Stimulated activated CD4-positive, alpha-beta T cell treated with anti-CD3 and anti-CD28 coated beads, Interleukin-2, amount 100 ng/mL, for 4 hours (primary cell): ENCODE measurements at places on chromosomes 1 and 21.
A peak's percentile ranks its signal among the peaks of the same experiment; 100 is the strongest.

DNA sequence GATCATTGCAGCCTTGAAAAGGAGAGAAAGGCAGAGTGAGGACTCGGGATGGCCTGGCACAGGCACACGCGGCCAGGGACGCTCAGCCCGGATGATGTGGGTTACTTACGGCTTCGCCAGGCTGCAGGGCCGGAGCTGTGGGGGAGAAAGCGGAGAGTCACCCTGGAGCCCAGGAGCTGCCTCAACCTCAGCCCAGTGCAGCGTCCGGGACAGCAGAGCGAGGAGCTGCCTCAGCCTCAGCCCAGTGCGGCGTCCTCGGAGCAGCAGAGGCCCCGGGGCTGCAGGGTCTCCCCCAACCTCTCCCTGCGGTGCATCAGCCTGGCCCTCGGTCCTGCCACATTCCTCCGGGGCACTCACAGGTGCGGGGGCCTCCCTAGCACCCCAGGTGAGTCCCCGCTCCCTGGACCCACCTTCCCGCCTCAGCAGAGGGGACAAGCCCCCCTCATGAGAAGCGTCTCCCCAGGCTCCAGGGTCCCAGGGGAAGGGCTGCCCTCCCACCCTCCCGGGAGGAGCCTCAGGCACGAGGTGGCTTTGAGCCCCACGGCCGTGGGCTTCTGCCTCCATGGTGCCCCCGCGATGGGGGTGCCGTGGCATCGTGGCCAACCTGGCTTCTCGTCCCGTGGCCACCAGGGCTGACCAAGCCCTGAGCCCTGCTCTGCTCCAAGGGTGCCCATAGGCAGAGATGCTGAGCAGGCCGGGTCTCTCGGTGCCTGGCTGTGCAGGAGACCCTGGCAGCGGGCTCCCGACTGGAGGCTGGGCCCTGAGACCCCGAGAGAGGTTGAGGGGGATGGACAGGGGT lies 10.5 kb upstream of the RNF223 start:
- no peak for DNase-seq

DNA sequence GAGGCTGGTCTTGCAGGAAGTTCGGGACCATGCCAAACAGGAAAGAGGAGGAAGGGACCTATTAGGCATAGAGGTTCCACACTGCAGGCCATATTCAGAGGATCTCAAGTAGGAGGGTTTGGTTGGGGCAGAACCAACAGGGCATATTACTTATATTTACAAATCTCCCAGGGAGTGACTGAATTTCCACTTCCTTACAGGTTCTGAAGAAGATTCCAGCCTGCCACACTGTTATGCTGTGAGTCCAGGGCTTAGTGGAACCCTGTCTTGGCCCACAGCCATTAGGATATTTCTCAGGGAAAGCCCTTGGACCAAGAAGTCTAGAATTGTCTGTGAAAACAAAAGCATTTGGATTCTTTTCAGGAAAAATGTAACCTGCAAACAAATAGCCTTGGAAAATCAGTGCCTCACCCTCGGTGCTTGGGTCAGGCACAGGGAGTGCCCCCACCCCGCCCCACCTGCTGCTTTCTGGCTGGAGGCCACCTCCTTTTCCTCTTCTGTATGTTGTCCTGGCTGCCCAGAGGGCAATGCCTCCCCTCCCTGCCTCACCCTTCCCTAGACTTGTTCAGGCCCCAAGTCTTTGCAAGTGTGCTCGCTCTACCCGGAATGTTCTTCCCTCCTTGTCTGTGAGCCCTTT lies 41.0 kb upstream of the JUN start:
- no peak for DNase-seq

- DNase-seq, result no peak
These were observed 296.8 kb downstream of the TPR start for GRCh38 chr1:186078245-186078644.

- DNase-seq, result no peak
These were observed 71.0 kb downstream of the FOXD2 start for GRCh38 chr1:47508702-47509431.

DNA sequence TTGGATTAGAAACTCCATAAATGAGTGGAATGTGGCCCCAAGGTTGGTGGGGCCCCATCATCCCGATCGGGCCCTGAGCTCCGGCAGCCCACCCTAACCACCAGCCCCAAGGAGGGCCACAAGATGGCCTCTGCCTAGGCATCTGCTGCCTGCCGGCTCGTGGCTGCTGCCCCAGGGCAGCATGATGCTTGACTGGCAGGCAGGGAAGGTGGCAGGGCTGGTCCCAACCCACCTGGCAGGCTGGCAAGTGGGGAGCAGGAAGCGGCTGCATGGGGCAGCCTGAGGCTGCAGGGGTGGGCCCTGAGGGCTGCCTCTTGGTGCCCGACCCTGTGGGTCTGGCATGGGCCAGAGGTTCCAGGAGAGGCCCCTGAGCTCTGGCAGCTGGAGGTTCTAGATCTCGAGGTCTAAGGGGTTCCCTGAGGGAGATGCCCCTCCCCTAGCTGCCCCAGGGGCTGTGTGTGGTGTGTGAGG lies 760 bp upstream of the GJC2 start:
- DNase-seq, result no peak

DNA sequence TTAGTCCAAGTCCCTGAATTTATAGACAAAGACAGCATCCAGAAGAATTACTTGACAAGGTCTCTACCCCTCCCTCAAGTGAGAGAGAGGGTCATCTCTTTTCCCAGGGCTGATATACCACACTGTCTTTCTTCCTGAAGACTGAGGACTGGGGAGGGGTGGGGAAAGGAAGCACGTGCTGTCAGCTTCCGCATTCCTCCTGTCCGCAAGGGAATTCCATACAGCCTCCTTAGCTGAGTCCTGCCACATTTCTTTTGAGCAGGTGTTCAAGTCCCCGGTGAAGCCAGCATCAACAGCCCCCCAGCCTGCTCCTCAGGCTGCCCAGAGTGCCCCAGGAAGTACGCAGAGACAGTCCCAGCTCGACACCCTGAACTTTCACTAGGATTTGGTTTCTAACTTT lies 34.2 kb downstream of the PCAT6 start:
- no peak for DNase-seq

DNA sequence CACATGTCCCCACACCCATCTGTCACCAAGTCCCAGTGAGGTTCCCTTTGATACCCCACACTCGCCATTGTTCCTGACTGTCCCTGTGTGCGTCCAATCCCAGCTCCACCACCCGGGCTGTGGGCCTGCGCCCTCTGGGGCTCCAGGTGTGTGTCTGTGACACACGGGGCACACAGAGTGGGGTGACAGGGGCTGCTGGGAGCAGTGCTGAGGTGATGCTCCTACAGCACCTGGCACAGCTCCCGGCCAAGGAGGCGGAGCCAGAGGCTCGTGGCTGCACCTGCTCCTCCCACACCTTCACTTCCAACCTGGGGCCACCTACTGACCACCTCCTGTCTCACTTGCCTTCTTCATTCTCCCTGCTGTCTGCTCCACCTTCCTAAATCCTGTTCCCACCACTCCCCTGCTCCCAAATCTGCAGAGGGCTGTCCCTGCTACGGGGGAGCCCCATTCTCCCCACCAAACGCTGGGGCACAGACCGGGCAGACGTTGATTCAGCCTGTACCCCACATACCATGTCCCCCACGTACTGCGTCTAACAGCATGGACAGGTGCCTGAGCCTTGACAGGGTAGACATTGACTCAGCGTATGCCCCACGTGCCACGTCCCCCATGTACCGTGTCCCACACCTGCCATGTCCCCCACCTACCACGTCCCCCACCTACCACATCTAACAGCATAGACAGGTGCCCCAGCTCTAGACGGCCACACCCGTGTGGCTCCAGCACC lies 16.4 kb downstream of the WDR4 start:
- no peak for DNase-seq

DNA sequence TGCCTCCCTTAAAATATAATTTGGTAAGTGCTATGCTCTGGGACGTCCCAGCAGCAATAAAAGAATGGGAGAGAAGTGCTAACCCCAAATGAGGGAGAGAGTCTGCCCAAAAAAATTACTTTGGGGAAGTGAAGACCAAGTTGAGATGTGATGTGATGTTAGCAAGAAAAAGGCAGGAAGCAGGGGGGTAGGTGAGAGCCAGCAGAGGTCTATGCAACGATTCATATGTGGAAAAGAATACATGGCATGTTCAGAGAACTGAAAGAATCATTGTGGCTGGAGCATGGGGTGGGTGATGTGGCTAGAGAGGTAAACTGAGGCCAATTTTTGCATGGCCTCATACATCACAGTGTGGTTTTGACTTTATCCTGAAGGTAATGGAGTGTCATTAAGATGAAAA lies 5.6 kb upstream of the CTPS1 start:
- no peak for DNase-seq

DNA sequence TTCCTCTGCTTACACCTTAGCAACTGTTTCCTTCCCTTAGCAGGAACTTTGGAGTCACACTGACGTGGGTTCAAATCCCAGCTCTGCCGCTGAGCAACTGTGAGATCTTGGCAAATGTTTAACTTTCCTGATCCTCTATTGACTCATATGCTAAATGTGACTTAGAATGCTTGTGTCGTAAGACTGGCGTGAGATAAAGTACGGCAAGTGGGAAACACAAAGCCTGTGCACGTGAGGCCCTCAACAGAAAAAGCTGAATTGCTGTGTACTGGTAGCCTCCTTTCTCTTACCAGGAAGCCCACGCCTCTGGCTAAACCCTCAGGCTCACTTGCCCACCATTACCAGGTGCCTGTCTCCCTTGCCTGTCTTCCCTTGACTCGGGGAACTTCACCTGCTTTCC lies 135.4 kb upstream of the TNR start:
- DNase-seq, result no peak

GRCh38 chr1:92993581-92993980 lies 32.3 kb upstream of the DIPK1A start:
- DNase-seq, result no peak

- DNase-seq, result no peak
These were observed 4.0 kb downstream of the CASQ2 start for GRCh38 chr1:115764541-115764940.

- no peak for DNase-seq
These were observed 513 bp downstream of the MGST3 start for GRCh38 chr1:165631342-165632151.

- no peak for DNase-seq
These were observed 150.6 kb downstream of the RWDD3 start for GRCh38 chr1:95384567-95384966.

DNA sequence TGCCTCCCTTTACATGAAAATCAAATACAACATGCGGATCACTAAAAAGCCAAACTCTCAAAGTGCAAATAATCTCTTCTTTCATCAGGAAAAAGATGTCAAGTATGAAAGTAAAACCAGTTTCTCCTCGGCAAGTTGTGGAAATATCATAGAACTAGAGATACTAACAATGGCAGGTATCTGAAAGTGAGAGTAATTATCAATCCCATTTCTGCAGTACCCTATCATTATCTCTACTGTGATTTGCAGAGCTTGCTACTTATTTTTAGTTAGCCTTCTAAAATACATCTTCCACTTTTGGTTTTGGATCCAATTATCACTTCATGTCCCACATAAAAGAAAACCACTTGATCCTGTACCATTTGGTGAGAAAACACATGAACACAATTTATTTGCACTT lies 3.0 kb downstream of the TP53BP2 start:
- no peak for DNase-seq

- no peak for DNase-seq
These were observed 25.5 kb downstream of the CDC14A start for GRCh38 chr1:100377590-100378361.

GRCh38 chr1:227795732-227796131 lies 19.7 kb upstream of the PRSS38 start:
- no peak for DNase-seq

DNA sequence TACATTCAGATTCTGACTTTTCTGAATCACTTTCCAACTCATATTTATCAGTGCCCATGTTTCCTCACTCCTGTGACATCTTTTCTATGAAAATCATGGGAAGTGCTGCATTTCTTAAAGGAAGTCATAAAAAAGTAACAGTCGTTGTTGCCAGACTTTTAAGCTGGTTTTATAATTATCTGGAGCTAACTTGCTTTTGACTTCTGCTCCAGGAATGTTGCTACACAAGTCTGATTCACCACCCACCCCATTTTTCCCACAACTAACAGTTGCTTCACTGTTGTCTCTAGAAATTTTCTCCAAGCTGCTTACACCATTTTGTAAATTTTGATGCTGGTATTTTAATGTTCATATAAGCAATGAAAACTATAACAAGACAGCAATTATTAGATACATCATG lies 12.2 kb downstream of the FCRLB start:
- no peak for DNase-seq

DNA sequence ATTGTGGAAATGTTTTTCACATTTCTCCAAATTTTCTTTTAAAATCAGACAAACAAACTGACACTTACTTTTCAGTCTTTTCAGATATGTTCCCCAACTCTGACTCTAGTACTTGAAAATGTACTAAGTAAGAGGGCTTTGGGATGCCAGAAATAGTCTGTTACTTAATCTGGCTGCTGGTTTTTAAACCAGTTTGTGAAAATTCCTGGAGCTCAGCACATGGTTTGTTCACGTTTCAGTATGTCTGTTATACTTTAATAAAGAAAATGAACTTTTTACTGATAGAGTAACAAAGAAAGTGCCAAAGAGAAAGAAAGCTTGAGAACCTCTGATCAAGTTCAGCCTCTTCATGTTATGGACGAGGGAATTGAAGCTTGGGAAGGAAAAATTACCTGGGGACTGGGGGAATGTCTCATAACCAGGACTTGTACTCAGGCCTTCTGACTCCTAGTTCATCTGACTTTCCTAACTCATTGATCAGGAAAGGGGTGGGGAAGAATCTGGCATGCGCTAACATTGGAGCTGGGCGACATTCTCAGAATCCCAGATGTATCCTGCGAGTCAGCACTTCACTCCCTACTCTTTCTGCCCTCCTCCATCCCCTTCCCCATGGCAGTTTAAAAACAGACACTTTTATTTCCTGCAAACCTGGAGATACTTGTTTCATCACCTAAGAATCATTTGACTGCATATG lies 30.8 kb upstream of the DNAJC6 start:
- DNase-seq, result no peak

GRCh38 chr1:154935749-154936554 lies 567 bp downstream of the PMVK start:
- DNase-seq, result no peak

- peak; percentile 67 for DNase-seq
These were observed 2.8 kb upstream of the EYA3 start for GRCh38 chr1:28091043-28091781.
